Putamen (tissue), 1 donor: ENCODE measurements at places on chromosomes 3 and 15.
A peak's percentile ranks its signal among the peaks of the same experiment; 100 is the strongest.

DNA sequence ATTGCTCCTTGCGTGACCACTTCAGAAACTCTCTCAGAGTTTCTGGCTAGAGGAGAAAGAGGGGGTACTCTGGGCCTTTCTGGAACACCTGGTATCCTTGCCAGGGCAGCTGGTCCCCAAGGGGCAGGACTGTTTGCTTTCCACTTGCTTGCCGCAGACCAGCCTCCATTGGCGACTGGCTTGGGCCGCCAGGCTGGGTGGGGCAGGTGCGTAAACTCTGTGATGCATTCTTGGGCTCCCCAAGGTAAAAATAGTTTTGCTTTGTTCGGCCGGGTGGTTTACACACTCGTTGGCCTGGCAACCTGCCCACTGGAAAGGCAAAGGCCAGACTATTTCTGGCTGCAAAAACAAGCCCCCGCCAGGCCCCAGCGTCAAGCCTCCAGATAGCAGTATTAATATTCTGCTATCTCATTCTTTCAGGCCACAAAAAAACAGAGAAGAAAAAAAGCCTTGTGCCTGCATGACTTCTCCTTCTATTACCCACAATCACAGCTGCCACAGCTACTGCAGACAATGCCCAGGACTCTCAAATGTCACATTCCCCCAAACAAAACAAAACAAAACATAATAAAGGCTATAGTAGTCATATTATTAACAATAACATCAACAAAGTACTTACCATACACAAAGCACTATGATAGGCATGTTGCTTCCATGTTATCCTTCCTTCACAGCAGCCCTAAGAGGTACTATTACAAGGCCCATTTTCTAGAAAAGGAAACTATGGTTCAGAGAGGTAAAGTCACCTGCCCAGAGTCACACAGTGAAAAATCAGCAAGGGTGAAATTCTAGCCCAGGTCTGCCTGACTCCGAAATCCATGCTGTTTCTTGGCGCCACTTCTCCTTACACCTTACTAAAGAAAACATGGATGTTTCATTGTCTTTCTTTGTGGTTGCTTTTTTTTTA lies 14.0 kb upstream of the SSUH2 start:
- peak; percentile 18 for DNase-seq

GRCh38 chr15:27095886-27096624 lies 125.1 kb downstream of the GABRG3 start:
- DNase-seq: no peak

- no peak for DNase-seq
These were observed 95.8 kb upstream of the SLC25A36 start for GRCh38 chr3:140845882-140846281.

- DNase-seq: no peak
These were observed 5.6 kb downstream of the KIF7 start for GRCh38 chr15:89649716-89650115.

DNA sequence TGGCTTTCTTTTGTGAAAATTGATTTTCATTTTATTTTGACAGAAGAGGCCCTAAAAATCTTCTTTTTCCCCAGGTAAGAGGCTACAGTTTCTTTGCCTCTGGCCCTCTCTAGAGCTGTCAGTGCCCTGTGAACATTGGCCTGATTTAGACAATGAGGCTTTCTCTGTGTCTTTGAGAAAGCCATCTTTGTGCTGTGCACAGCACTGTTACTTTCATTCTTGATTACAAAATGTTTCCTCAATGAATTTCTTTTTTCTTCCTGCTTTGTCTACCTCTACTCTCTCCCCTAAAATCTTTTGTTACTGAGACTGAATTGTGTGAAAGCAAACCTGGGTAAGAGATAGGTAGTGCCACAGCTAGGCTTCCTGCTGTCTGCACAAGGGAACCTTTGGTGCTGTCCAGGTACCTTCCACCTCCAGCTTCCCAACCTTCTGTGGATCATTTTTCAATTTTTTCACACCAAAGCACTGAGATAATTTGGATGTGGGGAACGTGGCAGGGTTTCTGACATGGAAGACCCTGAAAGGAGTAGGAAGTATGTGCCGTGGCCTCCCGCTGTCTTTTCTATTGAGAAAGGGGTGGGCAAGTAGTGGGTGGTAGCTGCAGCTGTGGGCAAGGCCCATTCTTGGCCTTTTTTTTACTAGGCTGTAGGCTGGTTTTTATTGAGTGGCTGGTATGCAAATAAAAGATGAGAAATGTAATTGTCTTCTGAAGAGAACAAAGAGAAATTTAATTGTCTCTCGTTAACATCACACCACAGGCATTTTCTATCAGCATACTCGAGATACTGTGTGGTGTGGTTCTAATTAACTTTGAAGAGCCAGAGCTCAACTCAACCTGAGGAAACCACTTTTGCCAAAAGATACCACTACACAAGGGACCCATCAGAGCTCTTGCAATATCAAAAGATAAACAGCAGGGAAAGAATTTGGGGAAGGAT lies 21.0 kb downstream of the RAB8B start:
- DNase-seq: peak; percentile 70

GRCh38 chr15:58410353-58410752 lies 21.4 kb upstream of the LIPC start:
- DNase-seq: no peak

GRCh38 chr3:189766416-189766815 lies 135.2 kb downstream of the TP63 start:
- DNase-seq: no peak

- no peak for DNase-seq
These were observed 47.7 kb downstream of the CHCHD6 start for GRCh38 chr3:126751611-126752302.

DNA sequence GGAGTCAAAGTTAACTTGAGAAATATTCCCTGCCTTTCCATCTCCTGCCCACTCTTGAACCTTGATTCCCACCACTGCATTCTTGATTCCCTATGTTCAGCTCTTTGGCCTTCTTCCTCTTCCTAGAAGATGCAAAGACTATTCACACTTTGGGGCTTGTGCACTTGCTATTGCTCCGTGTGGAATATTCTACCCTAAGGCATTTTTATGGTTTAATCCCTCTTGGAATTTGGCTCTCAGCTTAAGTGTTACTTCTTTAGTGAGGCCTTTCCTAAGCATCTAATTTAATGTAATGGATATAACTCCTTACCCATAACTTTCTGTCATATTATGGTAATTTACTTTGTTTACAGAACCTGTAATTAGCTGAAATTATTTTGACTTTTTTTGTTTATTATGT lies 318.9 kb upstream of the COL8A1 start:
- no peak for DNase-seq

GRCh38 chr3:69970827-69971226 lies 28.7 kb upstream of the SAMMSON start:
- DNase-seq: no peak

GRCh38 chr15:83927704-83928391 lies 273.9 kb downstream of the ADAMTSL3 start:
- DNase-seq: no peak

DNA sequence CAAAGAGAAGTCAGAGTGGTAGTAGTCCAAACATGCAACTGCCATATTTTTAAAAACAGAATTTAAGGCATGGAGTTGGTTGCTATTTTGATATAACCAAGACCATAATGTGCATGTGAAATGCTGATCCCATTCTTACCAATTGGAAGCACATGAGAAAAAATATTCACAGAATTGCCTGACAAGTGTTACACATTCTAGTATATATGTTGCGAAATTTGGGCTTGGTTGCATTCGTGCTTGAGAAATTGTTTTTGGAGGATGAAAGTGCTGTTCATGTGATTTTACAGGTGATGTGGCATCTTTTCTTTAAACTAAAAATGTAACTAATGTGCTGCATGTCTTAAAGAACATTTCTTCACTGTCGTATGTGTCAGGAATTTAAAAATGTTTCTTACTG lies 199.7 kb downstream of the CHL1 start:
- no peak for DNase-seq
